ENCODE measurements at places on chromosomes 3 and 15. TPM values are rescaled to one million over a fixed set of nuclear protein-coding genes. Genes with fewer than 3 reads are reported as not detected.
A peak's percentile ranks its signal among the peaks of the same experiment; 100 is the strongest.

Gene TF
- 111 TPM for total RNA-seq

Gene LRRC34
- total RNA-seq: 2.7 TPM

Gene BNC1
- total RNA-seq: 3.0 TPM

DNA sequence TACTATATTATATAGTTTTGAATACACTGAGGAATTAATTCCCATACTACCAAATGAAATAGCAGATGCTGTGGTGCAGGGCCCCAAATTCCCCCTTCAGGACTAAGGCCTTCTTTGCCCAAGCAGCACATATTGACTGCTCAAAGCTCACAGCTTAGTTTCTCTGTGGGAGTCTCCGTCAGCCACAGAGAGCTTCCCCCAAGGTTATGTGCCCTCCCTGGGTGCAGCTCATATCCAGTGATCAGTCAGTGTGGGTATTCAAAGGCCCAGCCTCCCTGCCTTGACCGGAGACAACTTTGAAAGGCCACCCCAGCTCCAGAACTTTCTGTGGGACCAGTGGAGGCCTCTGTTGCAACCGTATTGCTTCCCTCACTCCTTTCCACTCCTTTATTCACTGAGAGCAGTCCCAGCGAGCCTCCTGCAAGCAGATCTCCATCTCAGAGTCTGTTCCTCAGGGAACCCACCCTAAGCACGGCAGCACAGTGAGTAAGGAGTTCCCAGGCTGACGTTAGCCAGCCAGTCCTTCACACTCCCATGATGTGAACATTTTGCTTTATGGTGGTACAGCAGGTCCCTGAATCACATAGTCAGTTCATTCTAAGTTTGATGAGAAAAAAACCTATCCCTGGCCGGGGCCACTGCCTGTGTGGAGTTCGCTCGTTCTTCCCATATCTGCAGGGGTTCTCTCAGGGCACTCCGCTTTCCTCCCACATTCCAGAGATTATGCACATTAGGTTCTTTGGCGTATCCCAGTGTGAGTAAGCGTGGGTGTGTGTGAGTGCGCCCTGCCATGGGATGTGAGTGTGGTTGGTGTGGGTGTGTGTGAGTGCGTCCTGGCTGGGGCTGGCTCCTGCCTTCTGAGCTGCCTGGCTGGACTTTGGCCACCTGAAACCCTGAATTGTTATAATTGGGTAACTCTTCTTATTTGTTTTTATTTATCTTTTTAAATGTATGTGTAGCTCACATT, 64.4 kb upstream of the PPARG start:
- peak; percentile 25 for DNase-seq

Gene ST8SIA2
- total RNA-seq: 0.31 TPM

- DNase-seq: no peak
These were observed 86.6 kb downstream of the GPR156 start for GRCh38 chr3:120198305-120198878.

Gene TOP2B
- total RNA-seq: 101 TPM

Gene SLC28A1
- 0.18 TPM for total RNA-seq

- DNase-seq: no peak
These were observed 123.2 kb downstream of the LRRK1 start for GRCh38 chr15:101042320-101042719.

Gene ITIH4
- total RNA-seq: 7.0 TPM

Gene CP
- total RNA-seq: 35.6 TPM

- no peak for DNase-seq
These were observed 8.0 kb downstream of the ESYT3 start for GRCh38 chr3:138442433-138442832.
